ENCODE measurements at places on chromosomes 2 and 18.

- DNase-seq, result no peak
Observed at GRCh38 chr2:165584126-165584654, 114.7 kb downstream of the CSRNP3 start.

DNA sequence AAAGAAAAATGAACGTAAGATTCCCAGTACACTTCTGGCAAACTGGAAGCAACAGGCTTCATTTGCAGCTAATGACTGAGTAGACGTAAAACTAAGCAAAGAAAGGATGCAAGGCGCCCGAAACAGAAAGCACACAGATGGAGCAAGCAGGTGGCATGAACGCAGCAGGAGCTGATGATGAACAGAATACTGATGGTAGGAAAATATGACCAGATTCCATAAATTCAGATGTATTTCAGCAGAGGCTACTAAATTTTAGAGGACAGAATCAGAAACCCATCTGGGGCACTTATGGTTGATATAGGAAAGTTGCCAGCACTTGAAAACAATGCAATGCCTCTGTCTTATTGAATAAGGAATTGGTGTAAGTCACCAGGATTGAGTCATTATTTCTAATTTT, 658.7 kb upstream of the LINC00305 start:
- DNase-seq, result no peak

DNA sequence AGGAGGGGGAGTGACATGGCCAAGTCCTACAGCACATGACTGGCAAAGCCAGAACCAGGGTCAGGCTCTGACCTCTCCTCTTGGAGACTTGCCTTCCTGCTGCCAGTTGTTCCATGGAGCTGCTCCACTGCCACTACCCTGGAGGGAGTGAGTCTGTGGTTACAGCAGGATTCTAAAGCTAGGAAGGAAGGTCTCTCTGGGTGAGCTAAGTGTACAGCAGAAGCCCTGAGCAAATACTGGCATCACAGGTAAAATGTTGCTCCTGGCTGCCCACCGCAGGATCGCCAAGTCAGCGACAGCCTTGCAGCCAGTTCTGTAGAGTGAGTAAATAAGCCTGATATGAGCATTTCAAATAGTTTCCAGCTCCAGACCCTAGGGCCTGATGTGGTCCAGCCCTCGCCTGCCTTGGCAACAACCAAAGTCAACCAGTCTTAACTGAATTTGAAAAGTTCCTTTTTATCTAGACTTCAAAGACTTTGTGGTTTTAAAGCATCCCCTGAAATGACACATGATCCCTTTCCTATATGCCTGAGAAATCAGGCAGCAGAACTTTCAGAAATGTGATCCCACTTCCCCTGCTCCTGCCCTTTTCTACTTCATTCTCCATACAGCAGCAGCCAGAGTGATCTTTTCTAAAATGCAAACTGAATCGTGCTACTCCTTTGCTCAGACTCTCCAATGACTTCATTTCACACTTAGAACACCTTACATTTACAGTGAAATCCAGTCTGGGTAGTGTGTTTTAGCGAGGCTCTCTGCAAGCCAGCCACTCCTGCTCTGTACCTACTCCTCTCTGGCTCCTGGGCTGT, 114.3 kb downstream of the MGAT5 start:
- DNase-seq, result no peak

- no peak for DNase-seq
Observed at GRCh38 chr18:38256366-38256765, 690.8 kb upstream of the CELF4 start.

DNA sequence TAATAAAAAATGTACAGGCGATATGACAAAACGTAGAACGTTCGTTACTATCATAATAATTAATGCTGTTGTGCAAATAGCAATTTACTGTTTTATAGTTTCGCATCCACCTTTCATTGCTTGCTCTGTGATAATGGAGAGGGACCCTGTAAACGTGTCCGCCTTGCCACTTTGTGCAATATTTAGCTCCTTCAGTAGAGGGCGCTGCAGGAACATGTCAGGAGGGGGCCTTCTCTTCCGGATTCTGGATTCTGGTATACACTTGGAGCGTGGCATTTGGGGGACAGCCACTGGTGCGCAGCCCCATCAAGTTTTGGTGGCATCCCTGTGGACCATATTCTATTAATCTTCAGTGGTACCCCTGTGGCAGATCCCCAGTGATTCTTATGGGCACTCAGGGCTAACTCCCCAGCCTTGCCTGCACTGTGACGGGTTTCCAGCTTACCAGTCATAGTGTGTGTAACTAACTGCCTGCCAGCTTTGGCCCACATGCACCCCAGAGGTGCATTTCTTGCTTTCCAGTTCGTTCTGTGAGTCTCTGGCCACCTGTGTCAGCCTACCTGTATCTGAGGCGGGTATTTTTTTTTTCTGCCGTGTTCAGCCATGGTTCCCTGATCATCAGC, 140.3 kb downstream of the CYRIA start:
- DNase-seq, result no peak

DNA sequence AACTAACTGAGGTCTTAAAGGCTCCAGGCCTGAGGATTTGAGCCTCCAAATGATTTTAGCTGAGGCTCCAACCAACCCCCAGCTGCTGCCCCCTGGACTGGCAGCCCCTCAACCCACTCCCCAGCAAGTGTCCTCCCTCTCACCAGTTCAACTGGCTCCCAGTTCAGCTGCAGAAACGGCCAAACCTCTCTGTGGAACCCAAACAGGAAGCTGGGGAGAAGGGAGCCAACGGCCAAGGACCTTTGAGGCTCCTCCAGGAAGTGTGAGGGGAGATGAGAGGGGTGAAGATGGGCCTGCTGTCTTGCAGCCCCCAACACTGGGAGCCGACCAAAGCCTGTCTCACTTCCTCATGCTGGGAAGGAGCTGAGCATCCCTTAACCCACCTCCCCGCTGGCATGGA, 24.9 kb downstream of the ZFP36L2 start:
- no peak for DNase-seq

GRCh38 chr2:41928526-41928925, 119.3 kb upstream of the PKDCC start:
- DNase-seq, result no peak

- no peak for DNase-seq
Observed at GRCh38 chr2:177874686-177875085, 197.9 kb downstream of the PDE11A start.

- no peak for DNase-seq
Observed at GRCh38 chr18:59990121-59990823, 90.5 kb downstream of the PMAIP1 start.

GRCh38 chr2:199405241-199405640, 52.5 kb downstream of the SATB2 start:
- DNase-seq, result no peak

GRCh38 chr18:76397631-76398030, 97.4 kb downstream of the ZNF516 start:
- no peak for DNase-seq

DNA sequence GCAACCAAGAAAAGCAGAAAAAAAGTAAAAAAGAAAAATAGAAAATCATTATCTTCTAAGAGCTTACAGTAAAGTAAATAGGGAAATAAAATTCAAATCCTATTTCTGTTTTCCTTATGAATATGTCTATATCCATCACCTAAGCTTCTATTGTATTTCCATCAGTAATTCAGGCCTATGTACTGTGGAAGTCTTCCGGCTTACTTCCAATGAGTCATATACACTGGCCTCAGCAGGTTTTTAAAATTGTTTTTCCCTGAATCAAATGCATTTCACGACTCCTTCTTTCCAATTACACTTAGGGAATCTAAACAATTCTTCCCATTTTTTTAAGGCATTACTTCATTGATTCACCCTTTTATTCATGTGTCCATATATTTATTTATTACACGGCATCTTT, 164.7 kb downstream of the CCDC102B start:
- DNase-seq, result no peak

Measured in NCI-H2029 (cell line).